ENCODE measurements at places on chromosomes 12 and 14.

- DNase-seq = no peak
These were observed 50.0 kb upstream of the PRIMA1 start for GRCh38 chr14:93838238-93838637.

DNA sequence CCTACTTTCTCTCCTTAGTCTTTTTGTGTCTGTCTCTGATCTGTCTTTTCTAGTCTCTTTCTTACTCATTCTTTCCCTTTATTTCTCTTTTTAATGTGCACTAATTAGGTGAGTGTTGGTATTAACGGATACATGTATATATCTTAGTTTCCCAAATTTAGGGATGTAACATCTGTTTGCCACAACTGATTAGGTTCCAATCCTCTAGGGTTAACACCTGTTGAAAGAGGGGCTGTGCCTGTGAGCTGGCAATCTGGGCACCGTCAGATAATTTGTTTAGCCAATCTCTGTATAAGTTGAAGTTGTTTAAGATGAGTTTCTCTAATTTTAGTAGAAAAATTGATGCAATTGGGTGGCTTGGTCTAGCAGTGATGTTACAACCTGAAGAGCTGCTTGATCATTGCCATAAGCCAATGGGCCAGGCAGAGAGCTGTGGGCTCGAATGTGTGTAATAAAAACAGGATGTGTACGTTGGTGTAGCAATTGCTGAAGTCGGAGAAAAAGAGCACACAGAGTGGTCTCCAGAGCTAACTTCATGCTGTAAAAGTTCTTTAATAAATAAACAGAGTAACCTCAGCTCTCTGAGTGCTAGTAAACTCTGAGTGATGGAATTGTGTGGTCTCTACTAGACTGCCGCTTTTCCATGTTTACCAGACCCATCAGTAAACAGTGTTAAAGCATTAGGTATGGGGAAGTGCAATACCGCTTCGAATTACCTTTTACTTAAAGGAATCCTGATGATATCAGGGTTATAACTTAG lies 18.3 kb upstream of the LYZ start:
- DNase-seq = no peak

DNA sequence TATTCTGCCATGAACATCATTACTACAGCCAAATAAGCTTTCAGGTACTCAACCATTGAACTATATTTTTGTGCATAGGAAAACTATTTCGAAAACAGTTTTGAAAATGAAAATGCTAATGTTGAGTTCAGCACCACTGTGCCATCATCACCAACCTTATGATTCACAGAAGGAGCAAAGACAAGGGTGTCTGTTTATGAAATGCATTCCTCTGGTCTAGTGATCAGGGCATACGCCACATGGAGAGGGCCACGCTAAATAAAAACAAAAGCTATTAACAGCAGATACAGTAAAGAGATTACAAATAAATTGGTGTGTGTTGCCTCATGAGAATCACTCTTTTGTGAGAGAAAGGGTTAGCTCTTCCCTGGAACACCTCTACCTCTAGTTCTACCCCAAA lies 43.2 kb upstream of the BMAL2 start:
- DNase-seq = no peak

- DNase-seq = no peak
These were observed 29.3 kb downstream of the DUSP16 start for GRCh38 chr12:12533238-12533829.

GRCh38 chr12:92337128-92337527 lies 191.5 kb upstream of the BTG1 start:
- DNase-seq = no peak

Data from stimulated activated CD4-positive, alpha-beta T cell treated with anti-CD3 and anti-CD28 coated beads, Interleukin-4, amount 100 ng/mL, for 24 hours (primary cell).